Cardiac fibroblast (primary cell): ENCODE measurements at places on chromosomes 7 and 10.

- DNase-seq, result no peak
Measured at GRCh38 chr7:130985361-130985760, 251.4 kb upstream of the KLF14 start.

DNA sequence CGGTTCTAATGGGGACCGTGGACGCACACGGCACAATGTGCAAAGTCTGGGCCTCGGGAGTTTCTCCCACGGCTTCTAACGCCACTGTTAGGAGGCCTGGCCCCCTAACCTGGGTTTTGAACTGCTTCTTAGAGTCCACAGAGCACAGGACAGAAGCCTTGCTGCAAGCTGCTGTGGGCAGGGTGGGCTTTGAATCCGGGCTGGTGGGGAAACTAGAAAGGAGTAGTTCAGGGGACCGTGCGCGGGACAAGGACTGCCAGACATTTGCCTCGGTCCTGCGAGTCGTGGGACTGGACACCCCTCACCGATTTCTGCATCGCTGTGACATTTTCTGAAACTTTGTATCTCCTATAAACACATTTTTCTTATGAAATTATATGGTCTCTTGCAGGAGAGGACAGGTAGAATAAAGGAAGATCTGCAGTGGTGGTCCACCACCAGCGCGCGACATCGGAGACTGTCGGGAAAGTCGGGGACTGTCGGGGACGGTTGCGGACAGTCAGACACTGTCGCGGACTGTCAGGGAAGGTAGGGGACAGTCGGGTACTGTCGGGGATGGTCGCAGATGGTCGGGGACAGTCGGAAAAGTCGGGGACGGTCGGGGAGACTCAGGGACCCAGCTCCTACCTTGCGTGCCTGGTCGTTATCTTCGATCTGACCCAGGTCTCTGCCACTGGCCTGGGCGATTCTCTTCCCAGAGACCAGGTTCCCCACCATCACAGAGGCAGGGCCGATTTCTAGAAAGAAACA lies 222.1 kb downstream of the ZMYND11 start:
- no peak for DNase-seq

DNA sequence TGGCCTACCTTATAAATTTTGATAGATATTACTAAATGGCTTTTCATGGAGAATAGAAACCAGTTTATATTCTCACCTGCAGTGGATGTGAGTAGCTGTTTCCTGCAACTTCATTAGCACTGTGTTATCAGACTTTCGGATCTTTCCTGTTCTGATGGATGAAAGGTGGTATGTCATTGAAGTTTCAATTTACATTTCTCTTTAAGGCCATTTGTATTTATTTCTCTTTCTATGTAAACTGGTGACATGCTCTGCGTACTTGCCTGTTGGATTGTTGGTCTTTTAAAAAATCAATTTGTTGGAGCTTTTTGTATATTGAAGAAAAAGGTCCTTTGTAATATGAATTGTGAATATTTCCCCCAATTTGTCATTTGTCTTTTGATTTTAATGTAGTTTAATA lies 95.8 kb upstream of the STRIP2 start:
- no peak for DNase-seq

GRCh38 chr7:31002256-31002655 lies 38.5 kb downstream of the GHRHR start:
- no peak for DNase-seq

GRCh38 chr10:785861-786214 lies 96.4 kb upstream of the DIP2C start:
- DNase-seq, result no peak

DNA sequence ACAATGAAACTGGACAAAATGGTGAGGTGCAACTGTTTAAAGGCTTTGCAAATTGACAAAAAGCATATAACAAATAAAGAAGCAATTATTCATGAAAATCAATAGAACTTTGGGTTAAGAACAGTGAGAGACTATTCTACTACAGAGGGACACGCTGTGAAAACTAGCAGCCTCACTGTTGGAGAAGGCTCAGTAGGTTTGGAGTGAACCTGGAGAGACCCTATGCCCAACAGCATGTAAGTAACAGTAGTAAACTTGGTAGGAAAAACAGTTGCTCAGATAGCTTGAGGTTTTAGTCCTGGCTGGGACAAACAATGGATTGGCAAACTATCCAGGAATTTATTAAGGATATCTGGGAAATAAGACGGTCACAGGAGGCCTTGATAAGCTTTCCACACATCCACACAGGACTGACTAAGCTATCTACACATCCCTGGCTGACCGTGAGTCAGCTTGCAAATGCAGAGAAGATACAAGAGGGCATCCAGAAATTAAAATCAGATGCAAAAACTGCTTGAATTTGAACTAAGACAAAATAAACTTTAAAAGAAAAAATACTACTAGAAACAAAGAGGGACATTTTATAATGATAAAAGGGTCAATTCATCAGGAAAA lies 15.9 kb downstream of the FAM149B1 start:
- DNase-seq, result peak; percentile 45

DNA sequence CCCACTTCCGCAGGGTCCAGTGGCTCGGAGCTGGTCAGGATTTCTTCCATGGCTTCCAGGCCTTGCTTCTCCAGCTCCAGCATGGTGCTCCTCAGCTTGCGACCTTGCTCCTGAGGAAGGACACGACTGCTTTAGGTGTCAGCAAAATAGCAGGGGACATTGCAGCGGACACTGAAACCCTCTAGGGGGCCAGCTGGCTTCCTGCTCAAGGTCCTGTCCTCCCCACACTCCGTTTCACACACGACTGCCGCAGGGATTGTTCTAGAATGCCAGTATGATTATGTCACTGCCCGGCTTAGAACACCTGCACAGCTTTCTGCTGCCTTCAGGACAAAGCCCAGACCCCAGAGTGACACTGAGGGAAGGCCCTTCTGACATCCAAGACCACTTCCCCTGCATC lies 65.6 kb downstream of the SCRN1 start:
- no peak for DNase-seq

- peak; percentile 54 for DNase-seq
Measured at GRCh38 chr10:88115968-88116367, 252.5 kb downstream of the PTEN start.

- DNase-seq, result no peak
Measured at GRCh38 chr7:51000956-51001355, 218.3 kb upstream of the GRB10 start.

- no peak for DNase-seq
Measured at GRCh38 chr7:70047891-70048448, 449.7 kb downstream of the AUTS2 start.
